HS-5 (cell line): ENCODE measurements at places on chromosomes 5 and 9.

- DNase-seq: no peak
These were observed 20.0 kb upstream of the TIFAB start for GRCh38 chr5:135472141-135472540.

DNA sequence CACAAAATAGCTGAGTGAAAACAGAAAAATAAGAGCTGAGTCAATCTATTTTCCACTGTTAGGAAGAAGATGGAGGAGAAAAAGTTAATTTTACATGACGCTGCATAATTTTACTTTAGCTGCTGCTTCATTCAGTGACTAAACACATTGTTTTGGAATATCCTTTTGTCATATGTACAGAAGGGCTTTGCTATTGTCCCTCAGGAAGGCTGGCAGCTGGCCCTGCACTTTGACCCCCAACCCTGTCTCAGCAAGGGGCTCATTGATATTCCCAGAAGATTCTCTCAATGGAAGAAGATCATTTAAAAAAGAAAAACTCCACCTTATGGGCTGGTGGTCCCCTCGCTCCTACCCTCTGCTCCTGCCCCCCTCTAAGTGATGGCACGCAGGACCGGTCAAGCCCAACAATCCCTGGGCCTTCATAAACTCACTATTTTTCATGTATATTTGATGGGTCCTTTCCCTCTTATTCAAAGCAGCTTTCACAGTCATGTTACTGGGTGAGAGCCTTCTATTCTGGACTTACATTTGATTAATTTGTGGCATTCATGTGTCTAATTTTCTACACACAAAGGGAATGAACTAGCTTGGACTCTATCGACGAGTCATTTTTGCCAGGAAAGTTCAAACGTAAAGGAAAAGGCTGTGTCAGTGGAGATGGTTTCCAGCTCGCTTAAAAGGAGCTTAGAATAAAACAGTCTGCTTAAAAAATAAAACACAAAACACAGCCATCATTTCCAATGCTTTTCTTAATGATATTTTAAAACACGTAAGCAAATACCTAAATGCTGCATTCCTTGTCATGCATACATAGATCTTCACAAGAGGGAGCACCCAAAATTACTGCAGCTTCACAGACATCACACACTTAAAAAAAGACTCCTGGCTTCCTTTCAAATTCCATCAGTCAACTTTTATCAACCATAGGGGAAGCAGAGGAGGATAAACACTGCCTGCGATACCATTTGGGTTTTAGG lies 104.7 kb downstream of the EFNA5 start:
- DNase-seq: no peak

- no peak for DNase-seq
These were observed 75.2 kb downstream of the TENT4A start for GRCh38 chr5:6788439-6788838.

DNA sequence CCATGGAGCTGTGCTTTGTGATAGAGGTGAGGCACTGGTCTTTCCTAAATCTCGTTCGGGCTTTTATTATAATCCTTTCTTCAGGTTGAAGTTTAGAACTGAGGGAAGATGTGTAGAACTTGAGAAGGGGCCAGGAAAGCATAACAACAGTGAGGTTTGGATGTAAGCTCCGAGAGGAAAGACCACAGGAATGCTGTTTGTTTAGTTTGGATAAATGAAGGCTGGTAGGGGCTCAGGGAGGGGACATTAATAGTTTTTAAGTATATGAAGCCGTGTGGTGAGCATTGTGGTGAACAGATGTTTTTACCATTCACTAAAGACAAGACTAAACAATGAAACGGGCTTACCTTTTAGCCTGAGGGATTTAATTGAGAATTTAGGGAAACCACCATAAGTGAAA lies 130.8 kb downstream of the ARHGAP26 start:
- no peak for DNase-seq

DNA sequence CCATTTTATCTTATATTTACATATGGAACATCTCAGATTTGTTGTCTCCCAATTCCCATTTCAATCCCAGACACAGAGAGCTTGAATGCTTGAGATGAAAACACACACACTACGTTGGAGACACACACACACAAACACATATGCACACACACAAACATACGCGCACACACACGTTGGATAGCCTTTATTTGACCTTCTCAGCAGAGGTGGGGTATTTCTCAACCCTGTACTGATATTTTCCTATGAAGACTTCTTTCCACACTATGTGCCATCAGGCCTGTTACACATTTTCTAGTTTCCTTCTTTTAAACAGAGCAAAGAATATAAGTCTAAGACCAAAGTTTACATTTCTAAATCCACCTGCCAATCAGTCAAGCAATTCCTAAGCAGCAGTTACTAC lies 291.0 kb downstream of the TAF11L14 start:
- DNase-seq: no peak

- no peak for DNase-seq
These were observed 75.1 kb downstream of the GNAQ start for GRCh38 chr9:77956555-77956954.

DNA sequence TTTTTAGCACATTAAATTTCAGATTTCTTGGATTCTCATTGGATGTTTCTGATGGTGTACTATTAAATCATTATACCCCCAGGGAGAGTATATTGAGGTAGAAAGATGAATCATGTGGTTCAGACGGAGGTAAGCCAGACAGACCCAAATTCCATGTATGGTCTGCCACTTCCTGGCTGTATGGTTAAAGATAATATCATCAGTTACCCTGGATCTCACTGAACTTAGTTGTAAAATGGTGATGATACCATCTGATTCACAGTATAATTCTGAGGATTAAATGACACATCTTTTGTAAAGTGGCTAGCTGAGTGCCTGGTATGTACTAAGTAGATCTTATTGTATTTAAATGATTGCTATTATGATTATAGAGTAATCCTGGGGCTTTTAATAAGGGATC lies 9.3 kb downstream of the SLC27A6 start:
- DNase-seq: no peak

DNA sequence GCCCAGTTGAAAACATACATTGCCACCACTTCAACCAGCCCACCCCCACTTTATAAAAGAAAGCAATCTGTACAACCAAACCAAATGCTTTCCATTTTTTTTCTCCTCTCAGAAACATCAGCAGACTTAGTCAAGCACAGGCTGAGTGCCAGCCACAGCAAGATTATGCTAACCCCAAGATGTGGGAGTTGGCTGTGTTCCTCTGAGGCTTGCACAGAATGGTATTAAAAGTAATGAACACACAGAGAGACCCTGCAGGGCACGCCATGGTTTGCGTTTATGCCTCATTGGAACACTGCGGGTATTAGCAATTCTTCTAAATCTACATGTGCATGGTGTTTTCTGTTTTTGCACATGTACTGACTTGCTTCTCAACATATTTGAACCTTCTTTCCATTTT lies 419.9 kb upstream of the GRAMD2B start:
- no peak for DNase-seq
